ENCODE measurements at places on chromosomes 7 and 10. TPM values are rescaled to one million over a fixed set of nuclear protein-coding genes. Genes with fewer than 3 reads are reported as not detected.

Gene CCDC146
- 3.5 TPM for total RNA-seq

Gene OGDHL
- 31.9 TPM for total RNA-seq

Gene EPO
- 0.15 TPM for total RNA-seq

- DNase-seq: no peak
Observed at GRCh38 chr10:125052146-125052545, 108.2 kb downstream of the CTBP2 start.

- peak; percentile 94 for DNase-seq
Observed at GRCh38 chr10:129968853-129969183, 4.7 kb upstream of the EBF3 start.

Gene NUTM2E
- total RNA-seq: 0.15 TPM

Gene PNLIPRP3
- not detected for total RNA-seq

Gene GJC3
- total RNA-seq: 0.10 TPM

Gene SVOPL
- total RNA-seq: 2.3 TPM

- DNase-seq: no peak
Observed at GRCh38 chr7:4209966-4210365, 472.1 kb upstream of the FOXK1 start.

DNA sequence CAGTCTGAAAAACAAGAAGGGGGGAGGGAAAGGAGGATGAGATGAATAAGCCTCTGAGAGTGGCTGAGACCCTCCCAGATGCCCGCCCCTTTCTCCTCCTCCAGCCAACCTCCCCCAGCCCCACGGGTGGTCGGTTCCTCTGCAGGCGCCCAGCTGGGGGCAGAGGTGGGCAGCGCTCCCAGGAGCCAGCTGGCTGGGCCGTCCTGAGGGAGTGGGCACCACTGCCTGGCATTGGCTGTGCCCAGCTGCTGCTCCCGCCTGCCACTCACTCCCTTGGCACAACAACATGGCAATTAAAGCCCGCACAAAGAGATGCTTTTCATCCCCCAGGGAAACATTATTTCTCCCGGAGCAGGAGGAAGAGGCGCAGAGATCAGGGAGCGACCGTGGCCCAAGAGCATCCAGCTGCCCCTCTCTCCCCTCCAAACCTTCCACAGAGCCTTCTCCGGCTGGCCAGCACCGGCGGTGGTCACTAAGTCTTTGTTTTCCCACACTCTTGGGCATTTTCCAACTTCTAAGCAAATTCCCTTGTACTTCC is 107.2 kb downstream of the SPDYE5 start:
- peak; percentile 94 for DNase-seq

- DNase-seq: no peak
Observed at GRCh38 chr7:158366916-158367633, 220.5 kb downstream of the PTPRN2 start.

Gene LCOR
- 8.8 TPM for total RNA-seq

DNA sequence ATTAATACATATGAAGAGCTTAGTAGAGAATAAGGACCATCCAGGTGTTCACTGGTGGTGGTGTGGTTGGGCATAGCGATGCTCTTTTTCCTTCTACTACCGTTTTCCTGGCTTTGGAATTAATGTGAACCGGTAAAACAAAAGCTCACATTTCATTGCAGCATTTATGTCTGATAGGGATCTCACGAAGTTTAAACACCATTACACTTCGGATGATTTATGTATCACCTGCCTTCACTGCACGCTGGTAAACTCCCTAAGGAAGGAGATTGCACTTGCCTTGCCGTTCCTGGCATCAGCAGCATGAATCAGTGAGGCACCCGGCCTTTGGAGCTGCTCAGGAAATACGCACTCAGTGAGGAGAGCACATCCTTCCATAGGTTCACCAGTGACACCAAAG is 47.5 kb downstream of the WIPF3 start:
- DNase-seq: no peak

DNA sequence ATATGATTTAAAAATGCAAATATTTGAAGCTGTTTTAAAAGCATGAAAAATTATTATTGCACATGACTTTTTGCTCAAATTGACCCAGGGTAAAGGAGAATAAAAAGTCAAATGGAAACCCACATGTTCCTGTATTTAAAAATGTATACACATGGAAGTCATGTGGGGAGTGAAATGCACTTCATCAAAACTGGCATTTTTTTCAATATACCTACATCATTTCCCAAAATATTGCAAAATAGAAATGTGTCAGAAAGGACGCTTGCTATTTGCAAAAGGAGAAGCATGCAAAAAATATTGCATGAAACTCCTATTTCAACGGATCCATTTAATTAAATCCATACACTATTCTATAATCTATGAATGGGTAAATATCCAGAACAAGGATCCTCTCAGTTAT is 117.0 kb downstream of the POU6F2 start:
- DNase-seq: no peak

DNA sequence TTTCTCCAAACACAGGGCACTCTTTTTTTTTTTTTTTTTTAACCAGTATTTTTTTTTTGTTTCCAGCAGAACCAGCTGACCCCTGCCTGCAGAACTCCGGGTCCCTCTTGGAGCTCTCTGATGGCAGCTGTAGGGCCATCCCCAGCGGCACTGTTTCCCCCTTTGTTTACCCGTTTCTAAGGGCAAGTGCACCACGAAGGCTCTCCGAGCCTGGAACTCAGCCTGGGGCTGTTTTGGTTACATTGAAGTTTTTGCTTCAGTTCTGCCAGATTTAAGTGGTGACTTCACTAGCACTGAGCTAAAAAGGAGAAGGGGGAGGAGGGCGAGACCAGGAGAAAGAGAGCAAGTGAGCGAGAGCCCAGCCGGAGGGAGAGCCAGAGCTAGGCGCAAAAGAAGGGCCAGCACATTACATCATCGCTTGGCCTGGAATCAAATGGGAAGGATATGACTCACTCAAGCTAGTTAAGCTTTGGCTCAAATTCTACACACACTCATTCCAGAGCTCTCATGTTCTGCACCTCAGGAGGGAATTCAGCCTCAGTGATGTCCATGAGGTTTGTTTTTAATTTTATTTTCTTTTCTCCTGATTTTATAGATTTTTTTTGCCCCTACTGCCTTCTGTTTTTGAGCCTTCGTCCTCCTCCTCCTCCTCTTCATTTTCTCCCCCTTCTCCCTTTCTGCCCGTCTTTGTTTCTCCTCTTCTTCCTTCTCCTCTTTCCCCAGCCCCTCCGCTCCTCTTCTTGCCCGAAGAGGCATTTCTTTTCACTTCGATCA is 272.3 kb downstream of the TRIL start:
- DNase-seq: peak; percentile 32

DNA sequence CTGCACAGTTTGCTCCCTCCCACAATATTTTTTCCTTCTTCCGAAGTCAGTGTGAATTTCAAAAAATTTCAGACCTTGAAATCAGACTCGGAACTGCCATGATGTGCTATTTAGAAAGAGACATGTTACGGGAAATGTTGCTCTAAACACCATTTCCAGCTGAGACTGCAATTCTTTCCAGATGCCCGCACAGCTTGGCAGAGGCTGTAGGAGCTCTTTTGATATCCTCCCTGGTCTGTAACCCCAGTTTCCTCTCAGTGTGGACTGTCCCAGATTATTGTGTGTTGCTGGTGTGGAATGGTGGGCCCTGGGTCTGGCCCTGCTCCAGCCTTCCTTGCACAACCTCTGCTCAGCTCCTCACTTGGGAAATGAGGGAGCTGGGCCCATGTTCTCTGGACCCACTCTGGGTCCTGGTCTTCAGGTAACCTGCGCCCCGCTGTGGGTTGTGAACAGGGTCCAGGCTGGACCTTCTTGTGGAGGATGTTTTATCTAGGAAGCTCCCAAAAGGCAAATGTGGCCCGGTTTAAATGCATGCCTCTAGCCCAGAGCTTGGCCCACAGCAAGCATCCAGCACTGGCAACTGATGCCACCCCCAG is 172.8 kb upstream of the CXCL12 start:
- DNase-seq: no peak

DNA sequence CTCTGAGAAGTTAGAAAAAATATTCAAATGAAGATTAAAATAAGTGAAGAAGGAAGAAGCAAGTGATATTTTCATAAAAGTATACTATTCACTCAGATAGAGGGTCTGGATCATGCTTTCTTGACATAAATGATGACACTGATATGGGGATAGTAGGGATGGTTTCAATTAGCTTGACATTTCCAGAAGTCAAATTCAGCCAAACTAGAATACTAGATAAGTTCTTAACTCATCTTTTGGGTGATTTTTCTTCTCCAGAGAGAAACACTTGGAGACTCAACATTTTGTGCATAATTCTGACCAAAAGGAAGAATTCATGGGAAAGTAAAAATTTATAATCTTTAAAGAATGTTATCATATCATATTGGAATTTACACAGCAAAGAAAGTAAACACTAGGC is 152.0 kb upstream of the LRGUK start:
- no peak for DNase-seq

DNA sequence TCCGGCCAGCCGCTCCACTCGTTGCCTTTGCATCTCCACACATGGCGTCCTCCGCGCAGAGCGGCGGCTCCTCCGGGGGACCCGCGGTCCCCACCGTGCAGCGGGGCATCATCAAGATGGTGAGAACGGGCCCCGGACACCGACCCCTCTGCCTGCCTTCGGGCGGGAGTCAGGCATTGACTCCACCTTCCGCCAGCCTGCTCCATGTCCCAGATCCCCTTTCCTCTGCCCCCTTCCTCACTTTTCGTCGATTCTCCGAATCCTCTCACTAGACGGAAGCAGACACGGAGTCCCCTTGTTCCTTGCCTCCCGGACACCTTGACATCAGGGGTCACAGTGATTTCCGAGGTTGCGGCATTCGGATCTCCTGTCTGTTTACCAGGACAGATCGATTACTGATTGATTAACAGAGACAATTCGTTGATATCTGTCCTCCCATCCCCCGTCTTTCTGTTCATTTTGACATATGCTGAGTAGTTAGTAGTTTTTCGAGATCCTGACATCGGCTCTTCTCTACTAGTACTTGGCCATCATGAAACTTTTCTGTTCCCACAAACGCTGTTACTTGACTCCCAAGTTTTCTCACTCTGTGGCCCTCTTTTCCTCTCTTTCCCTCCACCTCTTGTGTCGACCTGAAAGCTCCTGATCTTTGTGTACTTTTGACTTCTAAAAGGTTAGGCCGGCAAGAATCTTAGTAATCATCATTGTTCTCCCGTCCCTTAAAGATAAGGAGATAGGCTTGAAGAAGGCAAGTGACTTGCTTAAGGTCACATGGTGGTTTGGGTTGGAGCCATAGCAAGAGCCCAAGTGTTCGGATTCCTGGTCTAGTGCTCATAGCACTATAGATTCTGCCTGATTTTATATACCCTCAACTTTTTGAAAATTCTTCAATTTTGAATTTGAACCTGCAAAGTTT is 597 bp downstream of the SND1 start:
- no peak for DNase-seq

Gene FKBP9
- 17.4 TPM for total RNA-seq

- DNase-seq: no peak
Observed at GRCh38 chr7:46301677-46302076, 380.6 kb upstream of the IGFBP3 start.

DNA sequence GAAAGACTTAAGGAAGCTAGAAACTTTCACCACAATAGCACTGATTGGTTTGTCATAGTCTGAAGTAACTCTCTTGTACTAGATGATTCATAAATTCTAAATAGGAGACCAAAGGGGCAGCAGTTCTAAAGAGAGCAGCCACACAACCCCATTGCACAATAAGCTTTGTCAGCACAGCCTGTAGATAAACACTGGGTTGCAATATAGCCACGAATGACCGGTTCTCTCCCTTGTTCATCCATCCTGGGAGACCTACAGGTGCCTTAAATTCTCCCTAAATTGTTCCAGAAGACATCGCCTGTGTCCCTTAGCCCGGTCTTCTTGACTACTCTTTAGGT is 167.0 kb downstream of the SNX13 start:
- no peak for DNase-seq

DNA sequence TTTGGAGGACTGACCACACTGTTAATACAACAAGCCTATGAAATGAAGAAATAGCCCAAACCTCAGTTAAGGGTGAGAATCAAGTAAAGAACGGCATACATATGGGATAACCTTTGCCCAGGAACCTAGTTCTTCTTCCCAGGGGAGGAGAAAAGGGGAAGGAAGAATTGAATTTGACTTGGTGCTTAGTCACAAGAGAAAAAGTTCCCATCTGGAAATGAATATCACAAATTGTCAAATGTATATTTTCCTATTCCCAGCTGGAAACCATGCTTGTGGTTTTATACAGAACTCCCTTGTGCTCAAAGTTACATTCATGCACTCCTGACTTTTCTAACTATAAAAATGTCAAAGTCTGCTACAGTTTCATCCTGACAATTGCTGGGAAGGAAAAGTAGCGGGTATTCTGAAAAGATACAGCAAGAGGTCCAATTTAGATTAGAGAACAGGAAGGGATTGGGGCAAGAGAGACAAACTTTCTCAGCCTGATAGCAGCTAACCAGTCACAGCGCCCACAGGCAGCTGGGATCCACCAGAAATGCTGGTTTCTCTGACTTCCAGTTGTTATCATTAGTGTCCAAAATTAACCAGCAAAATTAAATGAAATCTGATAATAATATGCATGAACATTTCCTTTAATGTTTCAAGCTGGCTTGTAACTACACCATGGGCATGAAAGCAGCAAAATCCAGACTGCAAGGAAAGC is 18.6 kb upstream of the GSAP start:
- DNase-seq: no peak

- no peak for DNase-seq
Observed at GRCh38 chr10:52217531-52217930, 96.5 kb upstream of the DKK1 start.

Gene SPDYE18
- total RNA-seq: not detected

DNA sequence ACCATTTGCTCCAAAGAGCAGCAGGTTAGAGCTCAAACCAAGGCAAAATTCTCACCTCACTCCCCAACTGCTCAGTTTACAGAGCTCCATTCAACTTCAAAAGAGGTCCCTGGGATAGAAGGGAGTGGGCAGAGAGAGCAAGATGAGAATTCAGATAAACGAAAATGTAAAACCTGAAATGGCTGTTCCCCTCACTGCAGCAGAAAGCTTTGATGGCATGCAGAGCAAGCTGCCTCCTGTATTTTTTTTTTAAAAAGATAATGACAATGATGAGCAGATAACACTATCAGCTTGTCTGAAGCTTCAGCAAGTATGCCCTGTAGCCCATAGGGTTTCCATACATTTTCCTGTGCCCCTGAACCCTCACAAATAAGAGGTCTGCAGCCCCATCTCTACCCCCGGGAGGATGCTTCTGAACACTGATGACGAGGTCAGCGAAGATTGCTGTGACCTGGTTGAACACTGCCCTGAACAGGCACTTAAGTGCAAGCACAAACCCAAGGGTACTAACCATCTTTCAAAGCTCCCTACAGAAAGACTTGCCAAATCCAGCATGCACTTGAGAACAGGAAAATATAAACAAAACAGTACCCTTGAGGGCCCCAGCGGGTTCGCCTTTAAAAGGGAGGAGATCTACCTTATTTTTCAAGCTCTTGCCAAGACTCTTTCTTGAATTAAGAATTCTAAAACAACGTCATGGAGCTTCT is 81.3 kb downstream of the GLI3 start:
- DNase-seq: no peak

Gene SLC16A12
- 4.1 TPM for total RNA-seq

Gene SPAM1
- total RNA-seq: not detected

Gene ANXA8L1
- total RNA-seq: not detected

Gene PRKCQ
- 12.7 TPM for total RNA-seq
